ENCODE measurements at places on chromosomes 2 and 18. TPM values are rescaled to one million over a fixed set of nuclear protein-coding genes. Genes with fewer than 3 reads are reported as not detected.

The SERPINB10 gene
- total RNA-seq = not detected

The HOXD12 gene
- not detected for total RNA-seq

The UGT1A5 gene
- not detected for total RNA-seq

The ZNF236 gene
- total RNA-seq = 33.3 TPM

The SYT4 gene
- not detected for total RNA-seq

The MIB1 gene
- 34.3 TPM for total RNA-seq

The CAVIN2 gene
- total RNA-seq = 0.40 TPM

The POLE4 gene
- 47.6 TPM for total RNA-seq

The SGO2 gene
- total RNA-seq = 2.8 TPM

The G6PC2 gene
- total RNA-seq = not detected

The AFF3 gene
- 10.2 TPM for total RNA-seq

The FHL2 gene
- 1.0 TPM for total RNA-seq

The IGFBP5 gene
- 3.3 TPM for total RNA-seq

The CD8A gene
- total RNA-seq = 160 TPM

The DSC3 gene
- total RNA-seq = not detected

The EN1 gene
- total RNA-seq = not detected

The GPN1 gene
- 28.5 TPM for total RNA-seq

The FOXD4L1 gene
- 0.38 TPM for total RNA-seq

The ALKAL2 gene
- total RNA-seq = not detected

The KHK gene
- 6.7 TPM for total RNA-seq

The GALNT14 gene
- total RNA-seq = 0.29 TPM

The LYPD1 gene
- total RNA-seq = not detected

The KYNU gene
- total RNA-seq = 0.88 TPM

The CASP10 gene
- total RNA-seq = 35.6 TPM

The IL36RN gene
- not detected for total RNA-seq

The RIT2 gene
- not detected for total RNA-seq

The CABYR gene
- total RNA-seq = 0.86 TPM

The NUP35 gene
- total RNA-seq = 19.4 TPM

The SAG gene
- total RNA-seq = not detected

The GPR45 gene
- total RNA-seq = not detected

The MYOM1 gene
- 2.2 TPM for total RNA-seq

The STPG4 gene
- not detected for total RNA-seq

The FOSL2 gene
- 78.0 TPM for total RNA-seq

The MLPH gene
- 1.4 TPM for total RNA-seq

The RUFY4 gene
- 1.0 TPM for total RNA-seq

The MC5R gene
- total RNA-seq = not detected
